Activated CD8-positive, alpha-beta T cell treated with anti-CD3 and anti-CD28 coated beads, Interleukin-2, amount 10 ng/mL, durations not matched to agents 7 days and 5 days (primary cell): ENCODE measurements at places on chromosomes 3 and 15. TPM values are rescaled to one million over a fixed set of nuclear protein-coding genes. Genes with fewer than 3 reads are reported as not detected.

The LRRC2 gene
- not detected for total RNA-seq

The CHST2 gene
- total RNA-seq = 2.4 TPM

GRCh38 chr3:24523988-24524727 lies 29.5 kb upstream of the THRB start:
- no peaks in the 10 kb centered on the region for H3K4me1 ChIP-seq
- H3K36me3 ChIP-seq = no peaks in the 10 kb centered on the region
- H3K27ac ChIP-seq = no peak overlapping the region
- H3K27me3 ChIP-seq = peaks cover 28% of the 10 kb centered on the region

GRCh38 chr3:156488767-156489166 lies 66.2 kb downstream of the SSR3 start:
- no peak overlapping the region for H3K27ac ChIP-seq
- H3K4me3 ChIP-seq = no peak overlapping the region
- DNase-seq = no peak
- H3K4me1 ChIP-seq = peaks cover 16% of the 10 kb centered on the region
- no peaks in the 10 kb centered on the region for H3K36me3 ChIP-seq
- H3K27me3 ChIP-seq = peaks cover 3% of the 10 kb centered on the region

DNA sequence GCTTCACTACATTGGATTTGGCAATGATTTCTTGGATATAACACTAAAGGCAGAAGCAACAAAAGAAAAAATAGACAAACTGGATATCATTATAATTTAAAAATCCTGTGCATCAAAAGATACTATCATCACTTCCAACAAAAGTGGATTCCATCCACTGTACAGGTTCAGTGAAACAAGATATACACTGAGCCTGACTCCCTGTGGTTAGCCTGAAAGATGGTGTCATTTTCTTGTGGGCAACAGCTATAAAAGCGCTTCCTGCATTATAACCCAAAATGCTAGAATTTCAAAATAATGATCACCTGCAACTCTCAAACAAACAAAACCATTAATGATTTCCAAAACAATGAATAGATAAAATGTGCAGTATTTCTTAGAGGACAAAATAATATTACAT lies 39.6 kb upstream of the TBC1D23 start:
- no peak overlapping the region for H3K27ac ChIP-seq
- H3K27me3 ChIP-seq = peaks cover 23% of the 10 kb centered on the region
- H3K4me1 ChIP-seq = peaks cover 8% of the 10 kb centered on the region
- peaks cover 19% of the 10 kb centered on the region for H3K36me3 ChIP-seq

The GRM2 gene
- total RNA-seq = 1.7 TPM

DNA sequence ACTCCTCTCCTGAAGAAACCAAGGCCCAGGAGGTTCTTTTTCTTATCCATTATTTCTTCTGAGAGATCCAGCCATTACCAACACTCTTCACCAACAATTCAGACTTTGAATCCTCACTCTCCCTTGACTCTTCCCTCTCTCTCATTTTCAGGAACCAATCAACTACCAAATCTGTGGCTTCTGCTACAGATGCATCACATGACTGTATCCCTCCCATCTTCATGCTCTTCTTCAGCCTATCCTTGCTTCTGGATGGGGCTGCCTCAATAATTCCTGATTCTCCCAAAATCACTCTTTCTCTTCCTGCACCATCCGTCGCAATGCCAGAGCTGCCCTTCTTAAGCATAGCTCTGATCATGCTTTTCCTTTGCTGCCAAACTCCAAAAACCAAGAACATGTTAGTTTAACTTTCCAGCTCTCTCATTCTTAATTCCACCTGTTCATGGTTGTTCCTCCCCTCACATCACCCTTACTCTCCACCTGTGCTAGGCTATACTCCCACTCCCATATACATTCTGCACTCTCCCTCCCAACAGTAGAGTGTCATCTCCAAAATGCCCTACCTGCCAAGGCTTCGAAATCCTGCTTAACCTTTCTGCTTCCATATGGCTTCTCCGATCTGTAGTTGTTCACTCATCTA lies 13.5 kb downstream of the PLD1 start:
- H3K27me3 ChIP-seq = peaks cover 3% of the 10 kb centered on the region
- no peak overlapping the region for H3K27ac ChIP-seq
- no peaks in the 10 kb centered on the region for H3K4me1 ChIP-seq
- H3K36me3 ChIP-seq = no peaks in the 10 kb centered on the region

- peaks cover 3% of the 10 kb centered on the region for H3K27me3 ChIP-seq
- no peak overlapping the region for H3K4me3 ChIP-seq
Observed at GRCh38 chr15:60781211-60781713, 302.3 kb upstream of the ICE2 start.

- no peak for DNase-seq
- H3K36me3 ChIP-seq = no peaks in the 10 kb centered on the region
- H3K4me3 ChIP-seq = no peak overlapping the region
- no peak overlapping the region for H3K27ac ChIP-seq
Observed at GRCh38 chr15:71153823-71154524, 38.7 kb downstream of the THSD4 start.

The ACTC1 gene
- total RNA-seq = not detected

DNA sequence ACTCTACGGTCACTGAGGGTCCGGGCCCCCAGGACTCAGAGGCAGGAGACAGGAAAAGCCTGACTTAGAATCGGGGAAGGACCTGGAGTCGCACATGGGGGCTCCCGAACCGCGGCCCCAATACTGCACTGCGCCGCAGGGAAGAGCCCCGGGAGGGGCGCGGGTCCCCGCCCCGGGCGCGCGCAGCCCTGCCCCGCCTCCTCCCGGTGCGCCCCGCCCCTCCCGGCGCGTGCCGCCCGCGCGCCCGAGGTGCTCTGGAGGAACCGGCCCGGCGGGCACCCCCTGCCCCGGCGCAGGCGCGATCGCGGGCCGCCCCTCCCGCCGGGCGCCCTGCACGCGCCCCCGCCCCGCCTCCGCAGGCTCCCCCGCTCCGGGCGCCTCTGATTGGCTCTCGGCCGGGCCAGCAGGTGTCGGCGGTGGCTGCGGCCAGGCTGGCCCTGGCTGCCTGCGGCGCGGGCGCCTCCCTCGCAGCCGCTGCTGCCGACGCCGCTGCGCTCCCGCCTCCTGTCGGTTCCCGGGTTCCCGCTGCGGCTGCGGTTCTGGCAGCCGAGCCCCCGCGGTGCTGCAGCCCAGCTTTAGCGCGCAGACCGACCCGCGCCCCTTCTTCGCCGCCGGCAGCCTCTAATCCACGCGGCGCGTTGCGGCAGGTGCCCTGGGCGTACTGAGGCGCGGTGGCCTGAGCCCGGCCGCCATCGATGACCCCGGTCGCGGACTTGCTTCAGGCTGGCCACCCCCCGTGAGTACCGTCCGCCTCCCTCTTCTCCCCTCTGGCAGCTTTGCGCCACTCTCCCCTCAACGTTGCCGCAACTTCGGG lies at the start of gene MYRIP:
TSS of gene MYRIP (plus strand) at position 429 of the 814 bp plus-strand sequence. CDS start 91,208 bp downstream, outside the sequence.
- H3K4me3 ChIP-seq = peak within 1 kb of the TSS; percentile 57
- H3K4me1 ChIP-seq = peaks cover 15% of the 10 kb centered on the region
- no peak within 1 kb of the TSS for H3K27ac ChIP-seq
- peaks cover 3% of the 10 kb centered on the region for H3K36me3 ChIP-seq
- DNase-seq = no peak

- H3K27ac ChIP-seq = no peak overlapping the region
- no peaks in the 10 kb centered on the region for H3K27me3 ChIP-seq
- no peak overlapping the region for H3K4me3 ChIP-seq
- DNase-seq = no peak
- peaks cover 19% of the 10 kb centered on the region for H3K4me1 ChIP-seq
Observed at GRCh38 chr3:100113723-100114412, 433 bp downstream of the FILIP1L start.

The NMB gene
- total RNA-seq = 4.1 TPM

GRCh38 chr3:72657666-72658065 lies 190.6 kb downstream of the SHQ1 start:
- DNase-seq = peak; percentile 64
- H3K4me1 ChIP-seq = peaks cover 13% of the 10 kb centered on the region
- no peak overlapping the region for H3K27ac ChIP-seq
- no peak overlapping the region for H3K4me3 ChIP-seq
- H3K27me3 ChIP-seq = peaks cover 12% of the 10 kb centered on the region

The SLC15A2 gene
- total RNA-seq = 1.9 TPM

GRCh38 chr3:16031434-16031833 lies 143.0 kb upstream of the GALNT15 start:
- no peak overlapping the region for H3K27ac ChIP-seq
- H3K27me3 ChIP-seq = peaks cover 19% of the 10 kb centered on the region
- no peak overlapping the region for H3K4me3 ChIP-seq

The ALS2CL gene
- 1.3 TPM for total RNA-seq

DNA sequence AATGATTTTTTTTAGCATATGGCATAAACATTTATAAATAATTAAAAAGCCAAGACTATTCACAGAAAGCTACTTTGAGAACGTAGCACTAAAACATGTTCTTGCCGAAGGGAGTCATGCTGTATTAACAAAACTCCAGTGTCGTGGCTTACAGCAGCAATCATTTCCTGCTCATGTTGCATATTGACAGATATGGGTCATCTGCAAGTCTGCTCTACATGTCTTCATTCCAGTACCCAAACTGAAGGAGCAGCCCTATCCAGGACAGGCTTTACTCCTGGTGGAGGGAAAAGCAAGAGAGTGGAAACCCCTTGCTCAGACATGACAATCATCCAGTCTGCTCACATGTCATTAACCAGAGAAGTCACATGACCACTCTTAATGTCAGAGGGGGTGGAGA lies 87.6 kb downstream of the NEK11 start:
- no peaks in the 10 kb centered on the region for H3K36me3 ChIP-seq
- H3K27ac ChIP-seq = no peak overlapping the region
- H3K4me1 ChIP-seq = no peaks in the 10 kb centered on the region
- H3K4me3 ChIP-seq = no peak overlapping the region
- DNase-seq = no peak

The CLDN16 gene
- total RNA-seq = not detected

DNA sequence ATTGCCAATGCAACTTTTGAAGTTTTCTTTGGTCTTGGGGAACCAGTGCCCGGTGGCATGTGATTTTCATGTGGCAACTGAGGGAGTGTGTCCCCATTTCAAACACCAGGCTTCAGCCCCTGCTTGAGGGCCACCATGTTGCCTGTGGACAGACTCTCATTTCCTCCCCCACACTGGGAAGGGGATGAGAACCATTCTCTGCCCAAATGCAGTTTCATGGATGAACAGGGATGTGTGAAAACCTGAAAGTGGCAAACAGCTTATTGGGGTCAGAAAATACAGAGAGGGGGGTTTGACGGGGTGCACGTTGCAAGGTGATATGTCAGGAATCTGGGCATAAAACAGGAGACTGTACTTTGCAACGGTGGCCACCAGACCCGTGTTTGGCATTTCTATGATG lies 6.3 kb downstream of the FAM107A start:
- H3K27ac ChIP-seq = no peak overlapping the region
- DNase-seq = no peak
- H3K36me3 ChIP-seq = no peaks in the 10 kb centered on the region
- peaks cover 4% of the 10 kb centered on the region for H3K4me1 ChIP-seq
- peaks cover 3% of the 10 kb centered on the region for H3K27me3 ChIP-seq

GRCh38 chr3:15755181-15755580 lies 42.6 kb downstream of the ANKRD28 start:
- peaks cover 6% of the 10 kb centered on the region for H3K4me1 ChIP-seq
- H3K4me3 ChIP-seq = no peak overlapping the region
- no peaks in the 10 kb centered on the region for H3K27me3 ChIP-seq
- H3K36me3 ChIP-seq = peaks cover 20% of the 10 kb centered on the region

GRCh38 chr3:61637088-61638051 lies 76.0 kb downstream of the PTPRG start:
- H3K4me3 ChIP-seq = no peak overlapping the region
- H3K27ac ChIP-seq = no peak overlapping the region
- H3K36me3 ChIP-seq = no peaks in the 10 kb centered on the region
- no peaks in the 10 kb centered on the region for H3K27me3 ChIP-seq
- DNase-seq = no peak
- H3K4me1 ChIP-seq = no peaks in the 10 kb centered on the region

The ANKUB1 gene
- total RNA-seq = not detected

DNA sequence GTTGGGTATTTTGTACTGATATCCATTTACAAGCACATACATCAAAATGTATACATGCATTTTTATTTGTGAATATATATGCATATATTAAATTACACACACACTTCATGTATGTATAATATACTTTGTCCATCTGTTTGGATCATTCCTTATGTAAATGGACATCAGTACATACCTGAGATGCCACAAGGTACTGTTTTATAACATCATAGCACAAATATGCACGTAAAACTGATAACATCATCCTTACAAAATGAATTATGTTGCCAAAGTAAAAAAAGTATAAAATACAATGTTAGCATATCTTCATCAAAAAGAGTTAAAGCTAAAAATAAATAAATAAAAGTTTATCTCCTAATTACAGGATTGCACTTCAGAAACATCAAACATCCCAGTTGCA lies 634.8 kb upstream of the UBE2E2 start:
- no peak for DNase-seq
- no peaks in the 10 kb centered on the region for H3K27me3 ChIP-seq
- H3K27ac ChIP-seq = no peak overlapping the region
- H3K4me3 ChIP-seq = no peak overlapping the region
- no peaks in the 10 kb centered on the region for H3K4me1 ChIP-seq

The ATP6V1A gene
- 39.8 TPM for total RNA-seq

DNA sequence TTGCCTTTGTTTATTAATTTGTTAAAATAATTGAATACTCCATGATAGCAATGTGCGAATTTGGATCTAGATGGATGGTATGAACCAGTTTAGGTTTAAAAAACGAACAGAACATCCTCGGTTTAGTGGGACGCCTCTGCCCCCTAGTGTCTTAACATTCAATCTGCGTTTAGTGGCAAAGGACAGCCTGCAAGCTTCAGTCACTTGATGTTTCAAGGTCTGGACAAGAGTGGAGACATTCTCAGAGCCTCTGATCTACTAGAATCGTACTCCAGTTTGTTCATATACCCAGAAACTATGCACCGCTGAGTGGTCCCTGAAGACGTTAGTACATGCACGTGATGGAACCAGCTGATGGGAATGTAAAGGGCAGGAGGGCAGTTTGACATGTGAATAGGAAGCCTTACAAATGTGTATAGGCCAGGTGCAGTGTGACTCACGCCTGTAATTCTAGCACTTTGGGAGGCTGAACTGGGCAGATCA lies 17.8 kb upstream of the ATP13A4 start:
- H3K4me3 ChIP-seq = no peak overlapping the region
- no peak overlapping the region for H3K27ac ChIP-seq
- H3K36me3 ChIP-seq = no peaks in the 10 kb centered on the region
- H3K4me1 ChIP-seq = no peaks in the 10 kb centered on the region

- no peak overlapping the region for H3K4me3 ChIP-seq
- no peak overlapping the region for H3K27ac ChIP-seq
- H3K4me1 ChIP-seq = no peaks in the 10 kb centered on the region
- no peak for DNase-seq
- no peaks in the 10 kb centered on the region for H3K36me3 ChIP-seq
Observed at GRCh38 chr3:58299839-58300516, 6.1 kb upstream of the RPP14 start.

GRCh38 chr3:44173263-44173662 lies 68.4 kb upstream of the TOPAZ1 start:
- H3K4me3 ChIP-seq = no peak overlapping the region
- H3K27ac ChIP-seq = no peak overlapping the region
- DNase-seq = no peak
- H3K4me1 ChIP-seq = no peaks in the 10 kb centered on the region

DNA sequence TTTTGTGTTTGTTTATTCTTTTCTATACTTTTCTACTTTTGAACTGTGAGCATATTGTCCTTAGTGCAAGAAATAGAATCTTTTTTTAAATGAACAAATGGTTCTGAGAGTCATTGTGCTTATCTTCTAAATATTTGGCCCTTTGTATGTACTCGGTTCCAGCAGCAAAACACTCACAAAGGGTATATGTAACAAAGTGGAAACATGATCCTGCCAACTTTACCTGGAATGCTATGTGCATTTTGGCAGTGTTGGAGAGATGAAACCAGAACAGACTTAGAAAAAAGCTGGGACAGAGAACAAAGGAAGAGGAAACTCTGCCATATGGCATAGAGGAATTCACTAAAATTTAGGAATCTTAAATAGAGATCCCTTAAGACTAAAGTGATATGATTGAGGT lies 150.1 kb downstream of the FGF12 start:
- no peaks in the 10 kb centered on the region for H3K4me1 ChIP-seq
- no peak overlapping the region for H3K27ac ChIP-seq
- peaks cover under 1% of the 10 kb centered on the region for H3K27me3 ChIP-seq
- no peak for DNase-seq
- no peak overlapping the region for H3K4me3 ChIP-seq
